ENCODE measurements at places on chromosomes 1 and 21.

- no peak for DNase-seq
These were observed 4.5 kb downstream of the ADARB1 start for GRCh38 chr21:45078877-45079281.

DNA sequence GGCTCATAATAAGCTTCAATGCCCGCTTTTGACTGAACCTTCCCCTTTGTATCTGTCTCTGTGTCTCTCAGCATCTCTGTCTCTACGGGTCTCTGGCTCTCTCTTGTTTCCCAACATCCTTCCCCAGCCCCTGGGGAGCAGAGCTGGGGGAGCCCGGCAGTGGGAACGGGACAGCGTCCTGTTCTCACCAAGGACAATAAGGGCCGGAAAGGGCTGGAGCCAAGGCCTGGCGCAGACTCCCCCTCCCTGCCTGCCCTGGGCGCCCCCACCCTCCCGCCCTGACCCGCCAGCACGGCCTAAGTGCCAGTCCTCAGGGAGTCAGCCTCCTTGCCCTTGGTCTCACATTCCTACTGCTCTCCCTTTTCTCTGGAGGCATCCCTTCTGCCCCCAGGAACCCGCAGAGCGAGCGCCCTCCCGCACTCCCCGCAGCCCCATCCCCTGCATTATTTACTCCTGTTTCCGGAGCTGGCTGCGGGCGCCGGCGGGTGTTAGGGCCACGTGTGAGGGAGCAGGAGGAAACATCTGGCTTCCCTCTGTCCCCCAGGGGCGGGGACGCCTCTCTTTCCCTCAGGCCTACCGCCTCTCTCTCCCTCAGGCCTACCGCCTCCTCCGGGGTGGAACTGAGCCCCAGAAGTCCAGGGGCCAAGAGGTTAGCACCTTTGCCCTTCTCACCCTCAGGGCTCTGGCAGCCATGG lies 6.5 kb downstream of the KRTCAP2 start:
- DNase-seq = no peak

GRCh38 chr1:94757931-94758330 lies 62.2 kb upstream of the SLC44A3 start:
- no peak for DNase-seq

DNA sequence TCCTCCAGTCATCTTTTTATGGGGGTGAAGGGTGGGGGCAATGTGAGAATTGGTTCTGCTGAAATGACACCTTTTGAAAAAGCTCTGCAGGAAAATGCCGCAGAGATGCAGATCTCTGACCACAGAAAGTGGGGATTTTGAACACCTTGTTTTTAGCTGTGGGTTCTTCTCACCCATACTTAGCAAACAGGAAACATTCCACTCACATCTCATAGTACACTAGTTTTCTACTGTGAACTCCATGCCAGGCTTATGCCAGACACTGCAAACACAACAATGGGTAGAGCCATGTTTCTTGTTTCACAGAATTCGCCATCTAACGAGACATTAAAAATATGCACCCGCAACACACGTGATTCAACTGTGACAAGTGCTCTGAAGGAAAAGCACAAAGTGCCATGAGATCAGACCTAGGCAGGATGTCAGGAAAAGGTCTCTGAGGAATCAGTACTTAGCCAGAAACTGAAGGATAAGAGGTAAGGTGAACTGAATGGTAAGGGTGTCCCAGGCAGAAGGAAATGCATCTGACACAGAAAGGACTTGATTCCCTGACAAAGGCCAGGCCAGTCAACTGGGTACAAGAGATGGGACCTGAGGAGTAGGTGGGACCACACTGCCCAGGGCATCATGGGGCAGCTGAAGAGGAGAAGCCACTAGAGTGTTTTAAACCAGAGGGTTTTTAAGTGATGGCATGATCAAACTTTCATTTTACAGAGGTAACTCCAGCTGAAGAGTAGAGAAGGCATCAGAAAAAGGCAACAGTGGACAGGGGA lies 83.8 kb upstream of the JAK1 start:
- peak; percentile 55 for DNase-seq

DNA sequence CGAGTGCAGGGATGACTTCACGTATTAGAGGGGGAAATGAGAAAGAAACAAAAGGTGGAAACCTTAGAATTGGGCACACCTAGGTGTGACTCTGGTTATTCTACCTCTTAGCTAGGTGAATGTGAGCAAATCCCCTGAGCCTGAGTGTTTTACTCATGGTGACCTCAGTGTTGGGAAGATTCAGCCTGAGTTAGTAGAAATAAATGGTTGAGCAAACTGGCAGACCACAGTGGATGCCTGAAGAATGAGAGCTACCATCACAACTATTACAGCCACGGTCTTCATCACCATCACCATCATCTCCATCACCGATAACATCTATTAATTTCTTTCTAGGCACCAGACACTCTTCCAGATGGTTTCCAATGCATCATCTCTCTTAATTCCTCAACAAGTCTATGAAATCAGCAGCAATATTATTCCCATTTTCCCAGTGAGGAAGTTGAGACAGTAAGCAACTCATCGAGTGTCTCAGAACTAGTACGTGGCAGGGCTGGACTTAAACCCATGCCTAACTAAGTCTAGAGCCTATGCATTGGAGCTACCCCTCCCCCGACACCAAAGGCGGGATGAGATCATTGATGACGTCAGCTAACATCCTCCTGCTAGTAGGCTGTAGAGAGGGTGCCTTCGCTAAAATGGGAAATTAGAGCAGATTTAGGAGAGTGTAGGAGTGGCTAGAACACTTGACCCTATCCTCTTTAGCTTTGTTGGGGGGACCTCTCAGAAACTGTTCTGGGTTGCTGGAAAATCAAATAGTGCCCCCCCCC lies 7.9 kb upstream of the KAZN start:
- DNase-seq = no peak

All from MM.1S (cell line).